ENCODE measurements at places on chromosomes 4 and X. TPM values are rescaled to one million over a fixed set of nuclear protein-coding genes. Genes with fewer than 3 reads are reported as not detected.

GRCh38 chr4:71202705-71203104 lies 136.1 kb upstream of the SLC4A4 start:
- DNase-seq, result no peak

GRCh38 chr4:122716825-122717448 lies 15.6 kb upstream of the BBS12 start:
- DNase-seq, result peak; percentile 66

DNA sequence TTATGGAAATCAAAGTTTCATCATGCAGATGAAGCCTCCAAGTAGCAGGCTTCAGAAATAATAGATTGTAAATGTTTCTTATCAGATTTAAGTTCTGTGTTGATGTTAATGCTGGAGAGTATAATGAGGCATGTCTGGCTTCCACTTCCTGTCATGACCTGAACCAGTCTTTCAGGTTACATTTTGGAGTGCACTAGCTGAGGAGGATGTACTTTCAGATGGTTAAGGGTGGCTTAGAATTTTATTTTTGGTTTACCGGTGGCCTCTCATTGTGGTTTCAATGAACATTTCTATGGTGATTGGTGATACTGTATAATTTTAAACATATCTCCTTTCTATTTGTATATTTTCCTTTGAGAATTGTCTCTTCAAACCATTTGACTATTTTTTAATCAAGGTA lies 890.4 kb downstream of the SH3BGRL start:
- DNase-seq, result no peak

DNA sequence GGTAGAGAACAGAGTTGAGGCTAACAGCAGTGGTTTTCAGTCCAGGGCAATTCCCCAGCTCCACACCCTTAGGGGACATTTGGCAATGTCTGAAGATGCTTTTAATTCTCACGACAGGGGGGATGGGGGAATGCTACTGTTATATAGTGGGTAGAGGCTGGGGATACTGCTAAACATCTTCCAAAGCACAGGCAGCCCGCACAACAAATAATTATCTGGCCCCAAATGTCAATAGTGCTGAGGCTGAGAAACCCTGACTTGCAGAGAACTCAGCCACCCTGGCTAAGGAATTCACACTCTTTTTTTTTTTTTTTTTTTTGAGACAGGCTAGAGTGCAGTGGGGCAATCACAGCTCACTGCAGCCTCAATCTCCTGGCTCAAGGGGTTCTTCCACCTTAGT lies 60.6 kb downstream of the POLR2B start:
- DNase-seq, result no peak

- no peak for DNase-seq
Measured at GRCh38 chr4:78310740-78311115, 240.8 kb upstream of the ANXA3 start.

GRCh38 chr4:119100655-119101054 lies 35.0 kb upstream of the MYOZ2 start:
- DNase-seq, result no peak

DNA sequence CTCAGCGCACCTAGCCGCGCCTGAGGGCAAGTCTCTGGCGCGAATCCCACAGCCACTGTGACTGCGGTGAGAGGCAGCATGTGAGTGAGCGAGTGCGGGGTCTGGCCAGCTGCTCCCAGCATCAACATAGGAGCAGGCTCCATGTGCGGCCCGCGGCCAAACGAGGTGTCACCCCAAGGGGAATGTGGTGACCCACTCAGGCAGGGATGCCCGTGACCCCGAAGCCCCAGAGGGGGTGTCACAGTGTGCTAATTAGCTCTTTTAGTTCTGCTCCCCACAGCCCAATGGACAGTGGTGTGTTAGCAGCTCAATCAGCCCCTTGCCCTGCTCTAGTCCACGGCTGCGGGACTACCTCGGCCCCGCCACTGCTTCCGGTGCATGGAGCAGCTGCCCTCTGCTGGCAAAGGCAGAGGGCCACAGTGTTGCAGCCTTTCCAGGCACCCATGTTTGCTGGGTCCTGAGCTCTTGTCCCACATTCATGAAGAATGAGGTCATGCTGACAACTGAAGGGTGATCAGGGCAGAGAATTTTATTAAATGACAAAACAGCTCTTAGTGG lies 61.4 kb downstream of the AGA start:
- DNase-seq, result no peak

DNA sequence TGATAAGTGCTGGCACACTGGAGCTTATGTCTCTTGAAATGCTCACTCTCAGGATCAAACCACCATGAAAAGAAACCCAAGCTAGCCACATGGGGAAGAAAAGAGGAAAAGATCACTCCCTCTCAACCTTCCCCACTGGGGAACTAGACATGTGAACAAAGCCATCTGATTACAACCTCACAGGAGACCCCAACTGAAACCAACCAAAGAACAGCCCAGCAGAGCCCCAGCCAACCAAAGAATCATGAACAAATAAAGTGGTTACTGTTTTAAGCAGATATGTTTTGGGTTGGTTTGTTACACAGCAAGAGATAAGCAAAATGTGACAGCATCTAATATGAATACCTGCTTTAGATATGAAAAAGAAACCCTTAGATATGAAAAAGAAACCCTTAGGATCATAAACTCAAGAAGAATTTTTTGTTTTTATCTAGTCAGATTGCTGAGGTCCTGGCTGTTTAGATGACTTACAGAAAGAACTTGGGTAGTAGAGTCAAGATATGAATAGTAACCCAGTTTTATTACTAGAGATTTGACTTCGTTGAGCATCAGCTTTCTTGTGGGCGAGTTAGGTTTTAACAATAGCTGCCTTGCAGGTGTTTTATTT lies 23.7 kb upstream of the TLR7 start:
- DNase-seq, result no peak

DNA sequence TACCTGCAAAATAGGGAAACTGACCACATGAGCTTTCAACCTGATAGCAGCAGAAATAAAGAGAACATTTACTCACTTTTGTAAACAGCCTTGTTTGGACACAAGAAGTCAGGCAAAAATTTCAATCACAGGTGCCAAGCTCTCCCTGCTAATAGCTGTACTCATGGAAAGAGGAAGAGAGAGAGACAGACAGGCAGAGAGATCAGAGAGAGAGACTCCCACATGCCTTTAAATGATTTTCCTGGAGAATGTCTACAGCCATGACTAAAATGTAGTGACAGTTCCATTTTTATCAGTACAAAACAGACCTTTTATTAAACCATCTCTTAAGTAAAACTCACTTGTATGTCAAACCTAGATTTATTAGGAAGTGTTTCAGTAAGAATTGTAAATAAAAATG lies 752.9 kb downstream of the TRAM1L1 start:
- no peak for DNase-seq

DNA sequence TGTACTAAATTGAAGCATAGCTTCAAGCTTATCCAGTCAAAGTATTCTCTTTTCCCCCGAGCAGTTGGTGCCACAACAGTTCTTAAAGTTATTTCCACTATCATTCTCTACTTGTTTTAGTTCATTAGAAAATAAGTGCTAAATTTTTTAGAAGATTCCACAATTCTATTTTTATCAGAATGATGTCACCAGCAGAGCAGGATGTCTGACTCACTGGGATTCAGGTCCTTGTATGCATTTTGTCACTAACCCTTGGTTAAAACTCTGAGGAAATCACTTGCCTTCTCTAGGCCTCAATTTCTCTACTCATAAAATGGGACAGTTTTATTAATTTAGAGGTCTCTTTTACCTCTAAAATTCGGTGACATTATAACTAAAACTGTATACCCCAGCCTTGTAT lies 3.4 kb downstream of the DDX53 start:
- DNase-seq, result no peak

- no peak for DNase-seq
Measured at GRCh38 chr4:158238575-158238974, 28.3 kb downstream of the TMEM144 start.

DNA sequence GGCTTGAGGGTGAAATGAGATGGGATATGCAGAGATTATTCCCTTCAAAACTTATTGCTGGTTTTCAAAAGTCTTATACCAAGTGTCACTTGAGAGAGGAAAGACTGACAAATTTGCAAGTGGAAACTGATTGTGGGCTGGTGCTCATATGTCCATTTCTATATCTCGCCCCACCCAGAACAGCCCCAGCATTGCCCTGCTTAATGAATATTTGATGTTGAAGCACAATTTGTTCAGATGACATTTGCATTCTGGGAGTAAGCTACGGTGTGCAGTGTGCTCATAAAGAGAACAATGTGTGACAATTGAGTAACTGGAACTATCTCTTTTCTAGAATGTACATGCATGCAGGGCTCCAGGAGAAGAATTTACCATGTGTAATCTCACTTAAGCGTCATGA lies 223.5 kb upstream of the TRPC5 start:
- no peak for DNase-seq

- DNase-seq, result no peak
Measured at GRCh38 chr4:185592845-185593488, 57.7 kb upstream of the PDLIM3 start.

- no peak for DNase-seq
Measured at GRCh38 chr4:171639540-171639939, 173.7 kb upstream of the GALNTL6 start.

DNA sequence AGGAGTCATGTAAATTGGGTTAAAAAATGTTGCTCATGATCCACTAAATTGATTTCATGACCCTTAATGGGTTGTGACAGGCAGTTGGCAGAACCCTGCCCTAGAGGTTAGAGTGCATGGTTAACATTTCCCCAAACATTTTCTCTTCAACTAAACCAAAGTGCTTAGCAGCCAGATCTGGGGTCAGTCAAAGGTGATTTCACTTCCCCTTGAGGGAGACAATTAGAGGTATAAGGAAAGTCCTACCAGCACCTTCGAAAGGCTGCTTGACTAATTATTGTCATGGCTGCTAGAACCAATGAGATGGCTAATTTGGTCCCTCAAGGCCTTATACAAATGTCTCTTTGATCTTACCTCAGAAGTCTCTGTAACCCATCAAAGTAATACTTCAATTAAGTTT lies 30.9 kb upstream of the INTS6L start:
- DNase-seq, result no peak

DNA sequence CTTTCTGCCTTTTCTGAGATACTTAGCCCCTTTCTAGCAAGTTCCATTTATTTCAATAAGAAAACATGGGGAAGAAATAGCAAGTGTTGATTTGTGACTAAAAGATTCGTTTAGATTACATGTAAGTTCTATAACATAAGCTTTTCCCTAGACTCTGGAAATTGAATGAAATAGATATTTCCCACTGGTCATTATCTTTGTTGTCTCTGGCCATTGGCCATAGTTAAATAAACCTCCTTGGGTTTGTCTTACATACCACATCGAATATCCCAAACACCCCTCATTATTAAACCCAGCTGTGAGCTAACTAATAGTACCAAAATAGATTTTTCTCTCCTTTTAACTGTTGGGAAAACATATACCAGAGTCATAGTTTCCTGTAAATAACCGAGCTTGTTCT lies 534.8 kb downstream of the IQCM start:
- DNase-seq, result no peak

DNA sequence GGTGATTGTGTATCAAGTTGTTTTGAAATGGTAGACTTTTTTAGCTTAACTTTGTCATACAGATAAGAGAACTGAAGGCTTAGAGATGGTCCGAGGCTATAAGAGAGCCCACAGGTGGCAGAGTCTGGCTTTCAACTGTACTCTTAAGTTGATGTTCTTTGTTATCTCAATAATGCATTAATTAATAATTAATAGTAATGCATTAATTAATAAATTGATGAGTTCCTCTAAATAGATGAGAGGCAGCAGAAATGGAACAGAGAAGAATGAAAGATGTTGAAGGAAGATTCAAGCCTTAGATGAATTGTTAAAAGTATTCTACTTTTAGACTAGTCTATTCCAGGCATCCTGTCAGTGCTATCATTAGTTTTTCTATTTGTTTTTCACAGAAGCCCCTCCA lies 22.4 kb downstream of the NUDT9 start:
- DNase-seq, result no peak

- no peak for DNase-seq
Measured at GRCh38 chr4:160514126-160514525, 1411.2 kb downstream of the RAPGEF2 start.

DNA sequence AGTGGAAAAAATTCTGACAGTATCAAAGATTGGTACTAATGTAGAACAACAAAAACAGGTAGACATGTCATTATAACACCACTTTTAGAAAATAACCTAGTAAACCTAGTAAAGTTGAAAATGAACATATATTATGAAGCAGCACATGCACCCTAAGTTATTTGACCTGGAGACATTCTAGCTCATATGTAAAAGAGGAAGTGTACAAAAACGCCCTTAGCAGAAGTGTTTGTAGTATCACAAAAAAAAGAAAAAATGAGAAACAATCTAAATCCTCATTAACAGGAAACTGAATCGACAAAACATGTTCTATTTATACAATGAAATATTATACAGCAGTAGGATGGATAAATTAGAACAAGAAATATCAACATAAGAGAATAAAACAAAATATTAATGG lies 318.9 kb upstream of the PPP1R2C start:
- DNase-seq, result no peak

- DNase-seq, result no peak
Measured at GRCh38 chr4:48546336-48546735, 56.3 kb downstream of the ZAR1 start.

DNA sequence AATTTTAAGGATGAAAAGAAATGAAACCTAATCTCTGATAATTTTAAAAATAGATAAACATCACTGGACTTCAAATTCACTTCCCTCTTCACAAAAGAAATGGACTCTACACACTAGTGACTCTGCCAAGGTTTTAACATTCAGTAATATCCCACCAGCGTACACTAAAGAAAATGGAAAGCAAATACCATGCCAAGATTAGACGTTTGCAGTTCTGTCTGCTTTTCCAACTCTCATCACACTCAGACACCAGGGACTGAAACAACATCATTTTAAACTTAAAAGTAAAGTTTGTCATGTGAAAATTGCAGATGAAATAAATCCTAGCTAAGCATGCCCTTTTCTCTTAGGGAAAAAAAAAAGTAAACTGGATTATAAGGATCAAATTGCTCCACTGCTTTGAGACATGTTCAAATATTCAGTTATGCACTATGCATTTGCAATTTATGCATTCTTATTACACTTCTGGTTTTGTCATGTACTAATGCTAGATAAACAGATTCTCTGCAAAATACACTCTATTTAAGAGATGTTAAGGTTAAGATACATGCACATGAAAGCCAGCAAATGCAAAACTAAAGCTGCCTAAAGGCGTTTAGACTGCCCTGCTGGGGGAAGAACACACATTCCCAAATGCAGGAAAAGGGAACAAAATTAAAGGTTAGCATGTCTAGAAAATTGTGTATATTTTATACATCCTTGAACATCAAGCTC lies 534.4 kb upstream of the EPHA5 start:
- no peak for DNase-seq

DNA sequence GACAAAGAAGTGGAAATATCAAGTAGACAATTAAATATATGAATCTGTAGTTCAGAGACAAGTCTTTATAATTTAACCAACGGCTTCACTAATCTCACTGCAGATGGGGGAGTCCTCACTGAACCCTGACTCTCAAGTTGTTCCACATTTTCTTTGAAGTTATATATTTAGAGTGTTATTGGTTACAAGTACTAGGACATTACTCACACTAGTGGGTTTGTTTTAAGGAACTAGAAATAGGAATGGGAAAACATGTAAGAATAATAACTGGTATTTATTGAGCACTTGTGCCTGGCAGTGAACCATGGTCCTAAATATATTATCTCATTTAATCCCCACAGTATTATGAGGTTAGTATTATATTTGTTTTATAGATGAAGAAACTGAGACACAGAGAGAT lies 22.0 kb downstream of the MND1 start:
- no peak for DNase-seq

SLC10A4 gene
- 0.34 TPM for total RNA-seq

WDR13 gene
- total RNA-seq, result 105 TPM

LUZP4 gene
- not detected for total RNA-seq

SSX1 gene
- not detected for total RNA-seq

FHIP1A gene
- 100 TPM for total RNA-seq

MAGEA1 gene
- not detected for total RNA-seq

ARMCX4 gene
- total RNA-seq, result 19.6 TPM
